ENCODE measurements at places on chromosomes 7 and 10. TPM values are rescaled to one million over a fixed set of nuclear protein-coding genes. Genes with fewer than 3 reads are reported as not detected.

Gene MCM7
- 55.0 TPM for total RNA-seq

Gene ZNF679
- not detected for total RNA-seq

Gene TMEM184A
- total RNA-seq, result 0.64 TPM

Gene STOX1
- total RNA-seq, result 0.10 TPM

- DNase-seq, result no peak
Measured at GRCh38 chr7:2494191-2495130, 18.3 kb upstream of the GRIFIN start.

- DNase-seq, result no peak
Measured at GRCh38 chr10:78211561-78212051, 177.9 kb downstream of the RPS24 start.

DNA sequence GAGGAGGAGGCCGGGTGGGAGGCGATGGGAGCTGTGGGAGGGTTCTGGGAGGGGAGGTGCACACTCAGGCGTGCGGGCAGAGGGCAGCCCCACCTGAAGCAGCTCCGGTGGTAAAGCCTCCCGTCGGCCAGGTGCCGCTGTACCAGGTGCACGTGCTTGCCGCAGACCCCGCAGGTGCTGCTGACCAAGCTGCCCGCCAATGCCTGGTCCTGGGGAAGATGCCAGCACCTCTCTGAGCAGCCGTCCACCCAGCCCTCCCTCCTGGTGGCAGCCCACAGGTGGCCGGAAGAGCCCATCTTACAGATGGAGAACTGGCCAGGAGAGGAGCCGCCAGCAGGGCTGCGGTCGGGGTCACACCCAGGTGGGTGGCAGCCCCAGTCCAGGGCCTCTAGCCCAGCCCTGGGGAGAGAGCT, 12.6 kb downstream of the MICALL2 start:
- DNase-seq, result no peak

DNA sequence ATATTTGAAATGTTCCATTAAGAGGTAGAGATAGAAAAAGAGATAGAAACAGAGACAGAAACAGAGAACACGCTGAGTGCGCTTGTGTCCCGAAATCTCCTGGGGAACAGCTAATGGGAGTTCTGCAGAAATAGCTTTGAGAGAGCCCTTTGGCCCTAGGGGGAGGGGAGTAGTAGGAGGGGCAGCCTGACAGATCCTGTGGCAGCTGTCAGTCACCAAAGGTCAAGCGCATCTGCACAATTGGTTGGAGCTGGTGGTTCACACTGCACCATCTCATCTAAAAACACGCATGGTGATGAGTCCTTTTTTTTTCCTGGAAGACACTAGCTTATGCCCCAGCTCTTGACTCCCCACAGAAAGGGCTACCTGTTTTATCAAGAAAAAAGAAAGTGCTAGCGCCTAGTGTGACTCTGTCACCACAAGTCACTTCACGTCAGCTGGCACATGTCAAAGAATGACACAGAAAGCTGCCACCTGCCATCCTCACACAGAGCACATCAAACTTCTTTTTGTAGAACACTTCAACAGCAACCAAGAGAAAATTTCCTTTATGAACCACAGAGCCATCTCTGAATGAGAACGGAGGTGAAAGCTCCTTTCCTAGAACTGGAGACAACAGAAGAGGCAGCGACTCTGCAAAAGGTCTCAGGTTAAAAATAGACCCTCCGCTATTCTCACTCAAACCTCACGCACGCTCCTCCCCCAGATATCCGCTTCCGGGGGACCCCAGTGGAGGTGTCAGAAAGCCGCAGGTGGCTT, 125.7 kb downstream of the GFRA1 start:
- no peak for DNase-seq

DNA sequence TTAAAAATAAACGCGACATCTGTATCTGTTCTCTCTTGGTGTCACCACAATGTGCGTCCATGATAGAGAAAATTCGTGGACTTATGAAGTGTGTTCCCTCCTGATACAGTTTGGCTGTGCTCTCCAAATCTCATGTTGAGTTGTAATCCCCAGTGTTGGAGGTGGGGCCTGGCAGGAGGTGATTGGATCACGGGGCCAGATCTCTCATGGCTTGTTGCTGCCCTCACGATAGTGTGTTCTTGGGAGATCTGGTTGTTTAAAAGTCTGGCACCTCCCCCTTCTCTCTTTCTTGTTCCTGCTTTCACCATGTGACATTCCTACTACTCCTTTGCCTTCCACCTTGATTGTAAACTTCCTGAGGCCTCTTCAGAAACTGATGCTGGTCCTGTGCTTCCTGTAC, 229.4 kb upstream of the MYO3A start:
- no peak for DNase-seq

DNA sequence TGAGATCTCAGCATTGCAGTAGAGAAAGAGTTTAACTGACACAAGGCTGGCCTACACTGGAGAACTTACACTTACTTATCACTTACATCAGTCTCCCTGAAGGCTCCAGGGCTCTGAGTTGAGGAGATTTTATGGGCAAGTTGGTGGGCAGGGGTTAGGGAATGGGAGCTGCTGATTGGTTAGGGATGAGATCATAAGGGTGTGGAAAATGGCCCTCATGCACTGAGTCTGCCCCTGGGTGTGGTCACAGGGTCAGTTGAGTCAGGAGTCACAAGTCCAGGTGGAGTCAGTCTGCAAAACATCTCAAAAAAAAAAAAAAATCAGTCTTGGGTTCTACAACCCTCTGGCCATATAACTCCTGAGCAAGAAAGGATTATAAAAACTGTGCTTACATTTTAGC, 60.5 kb downstream of the PPP1R17 start:
- no peak for DNase-seq

- peak; percentile 10 for DNase-seq
Measured at GRCh38 chr10:124917428-124918190, 24.3 kb upstream of the ZRANB1 start.

DNA sequence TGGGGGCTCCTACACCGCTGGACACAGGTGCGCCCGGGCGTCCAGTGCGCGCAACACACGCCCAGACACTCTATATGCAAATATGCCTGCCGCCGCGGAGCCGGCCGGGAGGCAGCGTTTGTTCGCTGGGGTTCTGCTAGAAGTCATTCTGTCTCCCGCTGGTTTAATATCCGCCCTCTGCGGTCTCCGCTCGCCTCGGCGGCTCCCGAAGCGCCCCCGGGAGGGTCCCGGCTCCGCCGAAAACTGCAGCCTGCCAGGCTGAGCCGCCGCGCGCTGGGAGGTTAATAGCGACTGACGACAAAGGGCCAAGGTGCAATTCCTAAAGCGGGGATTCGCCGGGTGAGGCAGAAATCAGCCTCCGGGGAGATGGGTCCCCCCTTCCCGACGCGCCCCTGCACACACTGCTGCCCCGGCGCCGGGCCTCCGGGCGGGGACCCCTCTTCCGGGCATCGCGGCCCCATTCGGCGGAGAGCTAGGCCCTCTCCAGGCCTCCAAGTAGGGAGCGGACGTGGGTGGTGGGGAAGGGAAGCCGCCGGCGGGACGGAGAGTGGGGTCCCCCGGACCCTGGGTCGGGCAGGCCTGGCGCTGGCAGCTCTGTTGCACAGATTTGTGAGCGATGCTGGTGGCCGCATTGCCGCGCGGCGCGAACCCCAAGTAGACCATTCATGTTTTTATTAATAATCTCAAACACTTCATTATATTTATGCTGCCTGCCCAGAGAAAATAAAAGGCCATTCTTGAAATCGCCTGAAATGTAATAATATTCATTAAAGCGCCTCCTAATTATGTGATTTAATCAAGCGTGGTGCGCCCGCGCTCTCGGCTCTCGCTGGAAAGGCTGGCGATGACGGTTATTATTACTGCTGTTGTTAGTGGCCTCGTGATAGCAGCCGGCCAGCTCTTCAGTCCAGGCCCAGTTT, 9.1 kb downstream of the EN2 start:
- DNase-seq, result no peak

GRCh38 chr7:13016592-13017332, 329.3 kb downstream of the ARL4A start:
- DNase-seq, result no peak

- DNase-seq, result no peak
Measured at GRCh38 chr7:84975586-84976185, 211.2 kb downstream of the SEMA3D start.

DNA sequence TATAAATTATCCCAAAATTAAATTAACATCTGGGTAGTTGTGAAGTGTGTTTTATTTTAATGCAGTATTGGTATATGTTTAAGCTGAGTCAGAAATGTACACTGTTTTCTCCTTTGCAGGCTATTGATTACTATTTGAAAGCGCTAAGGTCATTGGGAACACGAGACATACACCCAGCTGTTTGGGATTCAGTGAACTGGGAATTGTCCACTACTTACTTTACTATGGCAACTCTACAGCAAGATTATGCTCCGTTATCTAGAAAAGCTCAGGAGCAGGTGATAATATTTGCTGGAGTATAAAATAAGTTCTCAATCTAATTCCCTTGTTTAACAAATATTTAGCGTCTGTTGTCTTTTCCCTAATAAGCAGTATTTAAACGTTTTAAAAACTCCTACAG, 27.9 kb downstream of the EDRF1 start:
- no peak for DNase-seq

GRCh38 chr7:142798451-142799436, 28.0 kb downstream of the PRSS2 start:
- DNase-seq, result no peak

- DNase-seq, result no peak
Measured at GRCh38 chr7:152406491-152406890, 29.3 kb downstream of the KMT2C start.

DNA sequence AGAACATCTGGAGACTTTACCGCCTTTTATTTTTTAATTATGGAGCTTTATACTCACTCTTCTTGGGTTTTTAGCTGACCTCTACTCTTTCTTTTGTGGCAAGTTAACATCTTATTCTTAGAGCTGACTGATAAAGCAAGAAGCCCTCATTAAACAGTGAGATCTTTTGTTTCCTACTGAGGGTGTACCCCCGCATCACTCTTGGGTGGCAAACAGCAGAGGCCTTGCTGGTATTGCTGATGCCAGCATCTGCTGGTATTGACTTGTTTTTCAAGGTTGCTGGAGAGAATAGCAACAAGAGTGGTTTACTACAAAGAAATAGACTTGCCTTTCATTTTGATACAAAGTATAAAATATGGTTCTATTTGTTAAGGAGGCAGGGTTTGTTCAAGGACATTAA, 154.7 kb downstream of the ARID5B start:
- DNase-seq, result no peak

DNA sequence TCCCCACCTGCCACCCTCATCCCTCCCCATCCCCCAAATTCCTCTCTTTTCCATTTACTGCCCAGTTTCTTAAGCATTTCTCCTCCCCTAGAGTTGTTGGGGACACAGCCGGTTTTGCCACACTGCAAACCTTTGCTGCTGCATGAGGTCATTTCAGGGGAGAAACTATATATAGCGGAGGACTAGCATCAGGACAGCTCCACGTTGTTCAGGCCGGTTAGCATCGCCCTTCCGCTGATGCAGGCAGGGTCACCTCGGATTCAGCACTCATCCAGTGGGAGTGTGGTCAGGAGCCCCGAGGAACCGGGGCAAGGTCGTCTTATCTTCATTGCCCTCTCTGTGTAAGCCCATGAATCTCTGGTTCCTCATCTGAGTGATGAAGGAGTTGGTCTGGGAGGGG, 15.6 kb downstream of the UBTD1 start:
- no peak for DNase-seq
